ENCODE measurements at places on chromosomes 3 and 15.

DNA sequence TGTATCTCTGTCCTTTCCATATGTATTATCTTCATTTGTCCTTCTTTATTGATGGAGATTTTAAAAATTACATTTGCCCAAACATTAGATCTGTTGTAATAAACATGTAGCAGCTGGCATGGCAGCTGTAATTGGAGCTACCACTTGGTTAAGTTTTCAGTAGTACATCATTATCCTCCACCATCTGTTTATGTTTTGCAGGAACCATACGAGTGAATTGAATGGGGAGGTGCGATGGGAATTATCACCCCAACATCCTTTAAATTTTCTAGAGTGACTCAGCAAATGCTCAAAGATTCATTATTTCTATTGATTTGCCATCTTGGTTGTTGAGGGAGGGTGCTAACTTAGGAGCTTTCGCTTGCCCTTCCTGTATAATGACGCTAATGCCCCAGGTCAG, 32.6 kb upstream of the NOX5 start:
- DNase-seq = no peak

DNA sequence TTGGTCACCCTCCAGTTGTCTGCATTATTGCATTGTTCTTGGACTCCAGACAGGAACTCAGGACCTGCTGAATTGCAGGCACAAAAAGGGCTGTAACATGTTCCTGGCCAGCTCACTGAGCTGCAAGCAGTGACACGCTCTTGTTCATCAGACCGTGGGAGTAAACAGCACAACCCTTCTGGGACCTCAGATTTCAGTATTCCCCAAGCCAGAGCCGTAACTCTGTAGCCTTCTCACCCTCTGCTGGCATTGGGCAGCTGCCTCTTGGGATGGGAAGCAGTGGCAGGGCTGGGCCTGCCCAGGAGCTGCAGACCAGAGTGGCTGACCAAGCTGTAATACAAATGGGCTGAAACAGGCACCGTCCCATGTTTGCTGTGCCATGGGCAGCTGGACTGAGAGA, 607.1 kb upstream of the BCHE start:
- no peak for DNase-seq

DNA sequence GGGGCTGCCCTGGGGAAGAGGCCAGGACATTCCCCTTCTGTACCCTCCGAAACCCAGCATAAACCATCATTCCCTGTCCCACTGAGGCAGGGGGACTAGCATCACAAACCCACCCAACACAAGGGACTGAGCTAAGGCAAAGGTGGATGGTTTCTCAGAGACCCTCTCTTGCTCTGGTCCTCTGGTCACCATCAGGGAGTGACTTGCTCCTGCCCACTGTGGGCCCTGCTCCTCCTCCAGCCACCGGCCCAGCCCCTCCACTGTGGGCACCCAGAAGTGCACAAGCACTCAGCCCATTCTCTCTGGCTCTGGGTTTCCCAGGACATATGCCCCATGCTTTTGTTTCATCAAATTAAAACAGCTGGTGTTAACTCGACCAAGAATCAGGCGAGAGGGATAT, 44.9 kb downstream of the PTH1R start:
- no peak for DNase-seq

- DNase-seq = no peak
Measured at GRCh38 chr3:47113669-47114365, 50.1 kb downstream of the SETD2 start.

DNA sequence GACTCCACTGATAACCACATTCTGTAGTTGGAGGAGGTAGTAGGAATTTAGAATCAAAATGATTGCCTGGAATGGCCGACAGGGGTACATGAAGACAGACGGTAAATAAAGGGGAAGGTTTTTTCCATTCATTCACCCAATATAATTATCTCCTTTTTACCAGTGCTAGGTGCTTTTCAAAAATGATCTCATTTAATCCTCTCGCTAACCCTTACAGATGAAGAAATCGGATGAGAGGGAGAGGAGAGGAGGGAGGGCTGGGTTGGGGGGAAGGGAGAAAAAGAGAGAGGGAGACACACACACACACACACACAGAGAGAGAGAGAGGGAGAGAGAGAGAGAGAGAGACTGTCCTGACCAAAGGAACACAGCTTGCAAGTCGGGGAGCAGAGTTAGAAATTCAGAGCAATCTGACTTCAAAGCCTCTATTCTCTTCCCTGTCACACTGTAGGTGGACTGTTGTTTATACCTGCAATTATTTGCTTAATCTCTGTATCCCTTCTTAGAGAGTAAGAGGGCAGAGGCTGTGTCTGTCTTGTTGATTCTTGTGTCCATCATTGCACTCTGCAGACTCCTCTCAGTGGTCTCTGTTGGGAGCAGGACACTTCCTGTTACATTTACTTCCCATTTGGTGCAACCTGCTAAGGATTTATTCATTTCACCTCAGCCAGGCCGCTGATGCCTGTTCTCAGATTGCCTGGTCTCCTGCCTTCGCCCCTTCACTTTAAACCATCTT, 18.7 kb upstream of the PAQR9 start:
- DNase-seq = no peak

DNA sequence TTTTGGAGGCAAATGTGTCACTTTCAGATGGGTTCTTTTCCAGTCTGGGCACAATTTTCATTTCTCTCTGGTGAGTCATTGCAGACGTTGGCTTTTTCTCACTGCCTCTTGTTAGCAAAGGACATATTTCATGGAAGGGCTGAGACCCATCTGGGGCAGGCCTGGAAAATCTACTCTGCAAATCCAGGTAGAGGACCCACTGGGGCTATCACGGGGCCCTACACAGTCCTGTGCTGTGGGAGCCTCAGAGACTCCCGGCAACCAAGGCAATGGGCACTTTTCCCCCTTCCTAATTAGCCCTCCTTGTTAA, 58.0 kb downstream of the HRH1 start:
- no peak for DNase-seq

DNA sequence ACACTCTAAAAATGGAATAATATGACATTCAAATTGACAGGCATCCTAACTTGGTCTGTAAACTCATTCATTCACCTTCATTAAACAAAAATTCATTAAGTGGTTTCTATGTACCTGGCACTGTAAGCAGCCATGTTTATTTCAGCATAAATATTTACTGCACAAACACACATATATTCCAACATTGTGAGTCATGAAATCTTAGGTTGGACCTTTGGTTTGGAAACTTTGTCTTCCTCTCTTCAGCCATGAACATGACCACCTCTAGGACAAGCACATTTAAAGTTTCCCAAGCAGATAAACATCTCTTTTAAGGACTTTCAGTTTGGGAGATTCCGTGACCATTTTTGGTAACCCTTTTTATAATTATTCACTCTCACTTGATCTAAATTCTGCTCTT, 131.8 kb downstream of the TPRG1 start:
- DNase-seq = no peak

DNA sequence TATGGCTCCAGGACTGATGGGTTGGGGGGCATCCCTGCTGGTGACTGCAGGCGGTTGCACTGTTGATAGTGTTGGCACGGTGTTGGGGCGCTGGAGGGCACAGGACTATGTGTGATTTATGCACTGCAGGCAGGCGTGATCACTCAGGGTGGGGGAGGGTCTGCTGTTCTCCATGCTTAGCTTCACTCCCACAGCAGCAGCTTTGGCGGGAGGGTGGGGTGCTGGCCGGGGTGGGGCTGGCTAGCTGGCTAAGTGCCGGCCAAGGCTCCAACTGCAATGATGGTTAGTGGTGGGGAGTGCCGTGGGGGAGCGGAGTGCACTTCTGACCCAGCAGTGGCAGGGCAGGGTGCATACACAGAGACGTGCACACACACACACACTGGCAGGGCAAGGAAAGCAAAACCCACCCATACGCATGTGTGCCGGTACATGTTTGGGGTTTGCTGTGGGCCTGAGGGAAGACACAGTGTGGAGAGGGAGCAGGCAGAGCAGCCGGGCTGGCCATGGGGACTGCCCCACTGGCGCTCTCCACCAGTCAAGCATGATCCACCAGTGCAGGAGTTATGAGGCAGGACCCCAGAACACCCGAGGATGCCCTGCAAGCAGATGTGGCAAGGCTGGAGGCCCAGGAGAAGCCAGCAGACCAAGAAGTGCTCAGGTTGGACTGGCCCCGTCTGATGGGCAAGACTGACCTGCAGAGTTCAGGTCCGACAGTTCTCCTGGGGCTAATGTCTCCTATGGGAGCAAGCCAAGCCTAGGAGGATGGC, 16.5 kb upstream of the FGF7 start:
- no peak for DNase-seq

- no peak for DNase-seq
Measured at GRCh38 chr15:82532383-82532990, 7.8 kb downstream of the RPS17 start.

- DNase-seq = no peak
Measured at GRCh38 chr3:52175416-52176179, 21.4 kb upstream of the POC1A start.

- DNase-seq = no peak
Measured at GRCh38 chr3:27508424-27508823, 24.2 kb upstream of the SLC4A7 start.

DNA sequence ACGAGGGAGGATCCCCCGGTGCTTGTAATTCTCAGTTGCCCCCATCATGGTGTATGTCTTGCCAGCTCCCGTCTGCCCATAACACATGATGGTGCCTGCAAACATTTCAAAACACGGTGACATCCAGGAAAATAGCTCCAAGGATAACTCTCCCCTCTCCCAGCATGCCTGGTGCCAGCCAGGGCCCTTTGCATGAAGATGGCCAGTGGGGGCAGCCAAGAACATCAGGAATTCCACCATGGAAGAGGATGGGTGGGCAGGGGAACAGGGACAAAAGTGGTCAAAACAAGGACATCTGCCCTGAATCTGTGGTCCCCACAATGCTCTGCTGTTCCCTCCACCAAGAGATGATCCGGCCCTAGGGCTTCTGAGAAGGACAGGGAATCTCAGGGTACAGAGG, 9.0 kb downstream of the KIF9 start:
- DNase-seq = no peak

DNA sequence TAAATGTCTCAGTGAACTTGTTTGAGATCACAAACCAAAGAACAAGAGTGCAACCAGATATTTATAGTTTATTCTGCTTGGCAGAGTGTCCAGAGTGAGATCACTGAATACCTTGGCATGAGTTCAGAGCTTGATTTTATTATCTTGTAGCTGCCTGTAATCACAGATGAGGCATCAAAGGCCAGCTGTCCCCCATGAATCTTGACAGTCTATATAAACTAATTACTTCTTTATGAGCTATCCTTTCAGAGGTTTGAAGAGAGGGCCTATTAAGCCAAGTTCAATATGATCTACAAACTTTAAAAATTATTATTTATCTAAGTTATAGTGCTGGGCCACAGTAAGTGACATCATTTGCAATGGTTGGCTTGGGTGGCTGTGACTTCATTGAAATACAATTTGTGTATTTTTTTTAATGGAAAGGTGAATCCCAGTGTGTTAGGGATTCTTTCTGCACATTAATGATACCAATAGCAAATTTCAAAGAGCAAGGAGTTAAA, 251.5 kb downstream of the CLSTN2 start:
- no peak for DNase-seq

- DNase-seq = no peak
Measured at GRCh38 chr3:142888099-142888480, 793 bp downstream of the PCOLCE2 start.

GRCh38 chr15:89148126-89148525, 59.9 kb downstream of the ABHD2 start:
- DNase-seq = no peak
